ENCODE measurements at places on chromosomes 4 and X.

- DNase-seq: no peak
Measured at GRCh38 chr4:139035650-139036049, 20.1 kb downstream of the NOCT start.

- no peak for DNase-seq
Measured at GRCh38 chrX:97374266-97374665, 490.6 kb downstream of the RPA4 start.

GRCh38 chr4:107318078-107318477 is 282.0 kb upstream of the DKK2 start:
- no peak for DNase-seq

DNA sequence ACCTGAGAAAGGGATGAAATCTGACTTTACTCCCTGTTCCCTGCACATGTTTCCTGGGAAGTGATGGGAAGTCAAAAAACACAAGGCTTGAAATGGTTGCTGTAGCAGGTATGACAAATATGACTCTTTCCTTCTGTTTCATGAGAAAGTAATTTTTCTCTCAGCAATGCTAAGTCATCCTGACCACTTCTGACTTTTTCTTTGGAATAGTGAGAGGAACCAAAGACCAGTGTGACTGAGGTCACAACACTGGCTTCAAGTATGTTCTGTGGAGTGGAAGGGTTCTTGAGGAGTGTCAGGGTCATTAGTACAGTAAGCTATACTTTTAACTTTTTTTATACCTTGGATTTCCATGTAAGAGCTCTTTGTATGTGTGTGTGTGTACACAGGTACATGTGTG is 225.3 kb downstream of the PPP3CA start:
- DNase-seq: no peak

DNA sequence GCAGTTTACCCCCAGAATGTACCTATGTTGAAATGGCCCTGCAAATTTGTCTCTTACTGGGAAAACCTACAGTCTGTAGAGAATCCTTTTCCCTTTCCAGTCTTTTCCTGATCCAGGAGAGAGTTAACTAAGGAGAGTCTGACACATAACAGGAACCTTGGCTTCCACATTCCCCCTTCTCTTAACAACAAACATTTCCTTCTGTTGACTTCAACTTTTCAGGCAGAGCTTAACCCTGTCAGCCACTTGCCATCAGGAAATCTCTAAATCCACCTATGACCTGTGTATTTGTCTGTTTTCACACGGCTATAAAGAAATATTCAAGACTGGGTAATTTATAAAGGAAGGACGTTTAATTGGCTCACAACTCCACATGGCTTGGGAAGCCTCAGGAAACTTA is 45.6 kb upstream of the GPR78 start:
- DNase-seq: no peak

- DNase-seq: no peak
Measured at GRCh38 chrX:151697522-151697921, 2.3 kb downstream of the PRRG3 start.

- no peak for DNase-seq
Measured at GRCh38 chrX:107374831-107375230, 74.6 kb upstream of the FRMPD3 start.

DNA sequence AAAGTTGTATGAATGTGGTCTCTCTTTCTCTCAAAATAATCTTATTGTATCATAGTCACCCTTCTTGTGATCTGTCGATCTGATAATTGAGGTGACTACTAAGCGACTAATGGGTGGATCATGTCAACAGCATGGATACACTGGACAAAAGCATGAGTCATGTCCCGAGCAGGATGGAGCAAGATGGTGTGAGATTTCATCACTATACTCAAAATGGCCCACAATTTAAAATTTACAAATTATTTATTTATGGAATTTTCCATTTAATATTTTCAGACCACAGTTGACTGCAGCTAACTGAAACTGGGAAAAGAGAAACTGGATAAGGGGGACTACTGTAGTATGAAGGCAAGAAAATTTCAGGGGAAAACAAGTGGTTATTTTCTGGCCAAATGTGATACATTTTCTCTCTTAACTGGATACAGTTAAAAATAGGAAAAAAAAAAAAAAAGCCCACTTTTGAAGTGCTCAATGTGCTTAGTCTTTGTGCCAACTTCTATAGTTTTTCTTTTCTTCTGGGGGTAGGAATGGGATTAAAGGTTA is 25.3 kb downstream of the FAM241A start:
- no peak for DNase-seq

- DNase-seq: no peak
Measured at GRCh38 chr4:6596948-6597347, 22.0 kb downstream of the MAN2B2 start.

DNA sequence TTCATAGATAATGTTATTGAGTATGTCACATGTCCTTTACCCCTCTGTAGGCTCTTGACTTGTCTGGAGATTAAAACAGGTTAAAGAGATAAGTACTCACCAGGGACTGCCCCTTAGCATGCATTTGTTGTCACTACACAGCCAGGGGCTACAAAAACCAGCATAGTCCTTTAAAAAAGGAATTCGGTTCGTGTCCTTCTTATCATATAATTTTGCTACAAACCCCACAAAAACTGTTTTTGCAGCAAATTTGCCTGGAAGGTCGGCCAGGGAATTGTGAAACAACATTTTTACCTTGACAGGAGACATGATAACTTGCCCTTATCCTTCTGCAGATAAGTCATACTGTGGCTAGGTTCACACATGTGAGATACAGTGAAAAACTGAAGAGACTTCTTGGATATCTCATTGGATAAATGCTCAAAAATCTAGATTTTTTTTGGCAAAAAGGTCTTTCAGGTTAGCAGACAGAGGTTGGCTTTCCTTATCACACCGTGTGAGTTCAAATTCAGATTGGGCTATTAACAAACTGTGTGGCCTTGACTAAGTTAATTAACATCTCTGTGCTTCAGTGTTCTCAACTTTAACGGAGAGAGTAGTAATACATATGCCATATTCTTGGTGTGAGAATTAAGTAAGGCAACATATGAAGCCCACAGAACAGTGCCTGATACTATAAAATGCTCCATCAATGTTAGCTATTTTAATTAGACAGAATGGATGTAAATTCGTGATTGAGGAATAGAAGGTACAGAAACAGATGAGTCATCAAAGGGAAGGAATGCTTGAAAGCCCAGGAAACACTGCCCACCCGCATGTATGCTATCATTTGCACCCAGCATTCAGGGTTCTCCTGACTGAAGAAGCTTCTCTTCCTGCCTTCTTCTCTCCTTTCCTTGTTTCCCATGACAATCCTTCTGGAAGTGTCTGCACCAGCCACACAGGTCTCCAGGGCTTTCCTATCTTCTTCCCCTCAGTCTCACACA is 30.0 kb downstream of the FAM9C start:
- no peak for DNase-seq

DNA sequence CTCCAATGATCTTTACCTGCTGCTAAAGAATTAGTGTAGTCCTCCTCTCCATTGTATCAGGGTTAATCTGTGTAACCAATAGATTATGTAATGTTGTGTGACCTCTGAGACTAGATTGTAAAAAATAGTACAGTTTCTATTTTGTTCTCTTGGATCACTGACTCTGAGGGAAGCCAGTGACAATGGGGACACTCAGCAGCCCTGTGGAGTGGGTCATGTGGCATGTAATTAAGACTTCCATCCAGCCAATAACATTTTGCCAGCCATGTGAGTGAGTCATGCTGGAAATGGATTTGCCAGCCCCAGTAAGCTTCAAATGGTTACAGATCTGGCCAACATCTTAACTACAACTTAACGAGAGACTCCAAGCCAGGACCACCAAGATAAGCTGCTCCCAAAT is 332.3 kb downstream of the PTTG2 start:
- no peak for DNase-seq

- no peak for DNase-seq
Measured at GRCh38 chr4:77956917-77957316, 94.3 kb downstream of the MRPL1 start.

- no peak for DNase-seq
Measured at GRCh38 chr4:88605736-88606135, 13.5 kb downstream of the HERC3 start.

DNA sequence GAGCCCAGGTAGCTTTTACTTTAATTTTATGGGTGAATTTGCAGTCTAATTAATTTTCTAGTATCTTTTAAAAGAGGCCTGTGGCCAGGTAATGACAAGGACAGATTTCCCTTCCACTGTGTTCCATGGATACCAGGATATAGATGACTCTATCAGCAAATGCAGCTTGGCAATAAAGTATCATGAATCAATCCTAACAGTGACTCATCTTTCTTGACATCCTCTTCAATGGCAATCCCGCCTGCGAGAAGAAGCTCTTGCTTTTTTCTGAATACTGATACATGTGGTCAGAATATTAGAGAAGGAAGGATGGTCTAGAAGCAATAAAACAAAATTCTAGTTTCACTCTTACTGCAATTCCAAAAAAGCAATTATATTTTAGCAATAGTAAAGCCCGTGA is 267.8 kb downstream of the DTHD1 start:
- no peak for DNase-seq

DNA sequence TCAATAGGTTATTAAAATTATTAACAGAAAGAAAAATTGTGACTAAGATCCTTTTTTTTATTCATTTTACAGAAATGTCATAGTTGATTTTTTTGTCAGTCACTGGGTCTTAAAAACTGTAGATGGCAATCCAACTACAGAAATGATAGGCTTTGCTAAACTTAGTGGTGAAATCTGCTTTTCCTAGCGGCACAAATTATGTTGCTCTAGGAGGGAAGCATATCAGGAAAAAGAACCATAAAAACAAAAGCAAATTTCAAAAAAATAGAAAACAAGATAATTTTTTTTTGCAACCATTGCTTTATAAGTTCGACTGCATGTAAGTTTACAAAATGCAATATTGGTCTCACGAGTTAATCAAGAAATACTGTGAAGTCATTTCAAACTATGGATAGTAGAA is 443.5 kb upstream of the IGFBP7 start:
- no peak for DNase-seq

- DNase-seq: no peak
Measured at GRCh38 chr4:15533817-15534216, 64.1 kb downstream of the CC2D2A start.

DNA sequence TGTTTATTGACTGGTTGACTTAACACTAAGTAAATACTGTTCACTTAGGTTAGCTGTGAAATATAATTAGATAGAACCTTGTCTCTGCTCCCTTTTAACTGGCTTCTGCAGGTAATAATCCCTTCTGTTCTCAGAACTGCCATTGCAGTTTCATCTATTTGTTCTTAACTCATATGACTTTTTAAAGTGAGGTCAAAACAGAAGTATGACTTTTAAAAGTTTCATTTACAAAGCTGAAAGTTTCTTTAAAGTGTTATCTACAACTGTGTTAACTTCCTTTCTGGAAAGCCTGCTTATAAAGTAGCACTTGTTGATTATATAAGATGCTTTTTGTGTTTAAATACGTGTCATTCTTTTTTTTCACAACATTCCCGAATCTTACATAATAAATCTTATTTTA is 127.4 kb downstream of the TET2 start:
- DNase-seq: no peak

DNA sequence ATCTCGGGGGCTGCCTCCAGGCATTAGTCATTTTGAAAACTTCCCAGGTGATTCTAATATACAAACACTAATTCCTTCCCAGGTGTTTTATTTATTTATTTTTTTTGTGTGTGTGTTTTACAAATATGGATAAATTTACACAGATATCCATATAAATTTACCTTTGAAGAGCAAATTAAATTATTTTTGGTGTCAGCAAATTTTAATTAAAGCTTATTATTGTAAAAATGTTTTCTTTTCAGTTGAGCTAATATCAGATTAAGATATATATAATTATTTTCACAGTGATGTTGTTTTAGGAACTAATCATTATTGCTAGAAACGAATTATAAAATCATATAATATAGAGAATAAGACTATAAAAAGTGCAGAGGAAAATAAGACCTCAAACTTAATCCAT is 62.0 kb upstream of the FREM3 start:
- no peak for DNase-seq

DNA sequence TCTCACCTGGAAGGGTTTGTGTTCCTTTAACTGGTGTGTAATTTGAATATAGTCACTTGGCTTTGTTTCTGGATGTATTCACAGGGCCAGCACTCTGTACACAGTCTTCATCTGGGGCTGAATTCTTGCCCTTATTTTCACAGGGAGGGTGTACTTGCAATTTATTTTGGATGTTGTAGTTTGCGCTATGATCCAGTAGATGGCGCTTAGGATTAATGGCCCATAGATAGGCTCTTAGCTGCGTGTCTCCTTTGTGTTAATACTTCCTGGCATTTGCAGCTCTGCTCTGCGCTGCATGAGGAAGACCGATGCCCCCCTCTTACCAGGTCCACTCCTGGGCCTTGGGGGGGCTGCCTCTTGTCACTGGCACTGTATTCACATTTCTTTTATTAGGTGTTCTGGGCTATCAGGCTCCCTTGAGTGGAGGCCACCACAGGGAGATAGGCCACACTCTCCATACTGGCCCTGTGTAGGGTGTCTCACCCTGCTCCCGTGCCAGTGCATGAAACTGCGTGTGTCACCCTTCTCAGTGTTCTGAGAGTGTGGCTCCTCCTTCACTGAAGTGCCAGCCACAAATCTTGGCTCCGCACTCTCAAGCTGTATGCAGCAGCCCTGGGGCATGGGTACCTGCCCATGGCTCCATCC is 562.2 kb downstream of the ZIC3 start:
- DNase-seq: no peak

DNA sequence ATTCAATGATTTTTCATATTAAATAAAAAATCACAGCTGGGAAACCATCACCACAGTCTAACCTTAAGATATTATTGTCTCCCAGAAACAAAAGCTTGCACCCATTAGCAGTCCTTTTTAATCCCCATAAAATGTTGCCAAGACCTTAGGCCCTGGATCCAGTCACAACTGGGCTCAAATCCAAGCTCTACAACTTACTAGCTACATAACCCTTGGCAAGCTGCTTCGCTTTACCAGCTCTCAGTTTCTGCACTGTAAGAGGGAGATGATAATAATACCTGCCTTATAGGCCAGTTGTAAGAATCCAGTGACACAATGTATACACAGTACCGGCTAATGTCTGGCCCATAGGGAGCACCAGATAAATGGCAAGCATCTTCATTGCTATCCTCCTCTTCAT is 400.9 kb upstream of the FGF13 start:
- DNase-seq: no peak

DNA sequence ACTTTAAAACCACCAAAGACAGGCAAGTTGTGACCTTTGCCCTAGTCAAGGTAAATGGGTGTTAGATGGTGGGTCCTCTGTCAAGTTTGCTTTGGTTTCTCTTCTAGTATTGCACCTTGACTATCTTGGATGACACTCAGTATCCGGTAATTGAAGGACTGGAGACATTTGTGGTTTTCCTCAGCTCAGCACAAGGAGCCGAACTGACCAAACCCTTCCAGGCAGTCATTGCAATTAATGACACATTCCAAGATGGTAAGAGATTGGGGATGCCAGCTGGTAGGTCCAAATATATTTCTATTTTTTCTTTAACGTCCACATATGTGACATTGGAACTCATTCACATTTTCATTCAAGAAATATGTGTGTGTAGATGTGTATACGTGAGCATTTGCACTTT is 69.3 kb upstream of the ANXA3 start:
- DNase-seq: no peak

GRCh38 chrX:153471663-153472280 is 1.4 kb upstream of the HAUS7 start:
- DNase-seq: no peak
